GM12878 (cell line): ENCODE measurements at places on chromosomes 3 and 15.

DNA sequence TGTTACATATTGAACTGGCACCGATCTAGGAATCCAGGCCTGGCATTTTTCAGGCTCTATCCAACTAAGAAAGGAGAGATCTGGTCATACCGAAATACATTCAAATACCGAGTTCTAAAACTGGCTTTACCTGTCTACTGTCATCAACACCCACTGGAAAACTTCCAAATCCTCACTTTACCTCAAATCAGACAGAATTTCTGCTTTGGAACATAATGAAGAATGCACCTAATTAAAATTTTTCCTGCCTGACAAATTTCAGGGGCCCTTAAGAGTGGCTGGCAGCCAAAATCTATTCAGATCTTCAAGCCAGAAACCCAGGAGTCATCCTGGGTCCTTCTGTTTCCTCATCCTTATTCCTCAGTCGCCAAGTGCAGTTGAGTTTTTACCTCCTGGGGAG is 198.6 kb upstream of the FEZF2 start:
- no peaks in the 10 kb centered on the region for H3K36me3 ChIP-seq
- no peak overlapping the region for H3K4me3 ChIP-seq
- H3K4me1 ChIP-seq, result no peaks in the 10 kb centered on the region

- DNase-seq, result no peak
- H3K4me1 ChIP-seq, result no peaks in the 10 kb centered on the region
- H3K36me3 ChIP-seq, result no peaks in the 10 kb centered on the region
Observed at GRCh38 chr15:66072616-66073361, 180.8 kb downstream of the MEGF11 start.

DNA sequence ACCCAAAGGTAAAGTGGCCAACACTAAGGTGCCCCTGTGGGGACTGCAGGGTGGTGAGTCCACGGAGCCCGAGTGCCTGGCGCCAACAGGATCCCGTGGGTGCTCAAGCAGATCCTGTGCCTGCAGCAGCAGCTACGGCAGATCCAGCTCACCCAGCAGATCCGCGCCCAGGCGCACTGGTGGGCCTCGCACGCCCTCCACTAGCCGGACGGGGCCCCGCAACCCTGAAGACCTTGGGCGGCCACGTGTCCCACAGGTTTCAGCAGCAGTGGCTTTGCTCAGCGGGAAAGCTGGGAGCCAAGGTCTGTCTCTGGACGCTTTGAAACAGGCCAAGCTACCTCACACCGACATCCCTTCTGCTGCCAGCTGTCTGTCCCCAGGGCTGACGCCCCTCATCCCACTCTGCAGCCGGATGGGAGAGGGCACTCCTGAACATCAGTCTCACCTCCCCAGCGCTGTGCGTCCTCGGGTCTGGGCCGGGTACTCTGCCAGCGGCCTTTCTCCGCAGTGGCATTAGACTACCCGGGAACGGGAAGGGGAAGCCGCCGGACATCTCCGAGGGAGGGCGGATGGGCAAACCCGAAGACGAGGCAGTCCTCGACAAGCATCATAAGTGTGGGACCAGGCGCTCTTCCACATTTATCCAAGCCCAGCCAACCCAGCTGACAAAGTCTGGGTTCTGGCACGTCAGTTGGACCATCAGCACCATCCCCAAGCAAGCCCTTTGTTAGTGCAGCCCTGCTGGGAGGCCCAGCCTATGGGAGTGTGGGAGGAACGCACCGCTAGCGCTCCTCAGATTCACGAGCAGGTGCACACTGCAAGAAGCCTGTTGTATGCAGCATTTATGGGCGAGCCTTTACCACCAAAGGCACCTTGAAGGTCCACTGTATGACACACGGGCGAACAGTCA is 212.6 kb upstream of the UBE2E2 start:
- no peak overlapping the region for H3K4me3 ChIP-seq
- H3K36me3 ChIP-seq, result no peaks in the 10 kb centered on the region
- H3K27ac ChIP-seq, result no peak overlapping the region
- H3K27me3 ChIP-seq, result no peaks in the 10 kb centered on the region
- no peak for DNase-seq
- no peaks in the 10 kb centered on the region for H3K4me1 ChIP-seq

- no peak overlapping the region for H3K4me3 ChIP-seq
- H3K4me1 ChIP-seq, result no peaks in the 10 kb centered on the region
- H3K36me3 ChIP-seq, result no peaks in the 10 kb centered on the region
- H3K27me3 ChIP-seq, result no peaks in the 10 kb centered on the region
- DNase-seq, result no peak
- H3K27ac ChIP-seq, result no peak overlapping the region
Observed at GRCh38 chr3:169206828-169207488, 456.6 kb downstream of the MECOM start.

DNA sequence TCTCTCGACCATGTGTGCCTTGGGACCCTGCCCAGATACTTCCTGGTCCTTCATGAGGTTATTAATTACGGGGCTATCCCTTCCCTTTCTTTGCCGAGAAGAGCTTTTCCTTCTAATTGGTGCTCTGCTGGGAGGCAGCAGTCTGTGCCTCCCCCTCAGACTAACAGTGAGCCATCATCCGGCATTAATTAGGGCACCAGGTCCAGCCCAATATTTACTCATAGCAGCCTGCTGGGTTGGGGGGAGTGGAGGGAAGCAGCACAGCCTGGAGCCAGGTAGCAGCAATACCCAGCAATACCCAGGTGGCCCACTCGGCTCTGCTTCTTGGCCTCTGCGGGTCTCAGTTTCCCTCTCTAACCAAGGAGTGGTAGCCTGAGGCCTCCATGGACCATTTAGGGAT is 20.1 kb downstream of the CACNA2D2 start:
- no peaks in the 10 kb centered on the region for H3K36me3 ChIP-seq
- H3K27me3 ChIP-seq, result no peaks in the 10 kb centered on the region
- no peak overlapping the region for H3K4me3 ChIP-seq
- DNase-seq, result no peak
- no peak overlapping the region for H3K27ac ChIP-seq
